ENCODE measurements at places on chromosomes 16 and 17. TPM values are rescaled to one million over a fixed set of nuclear protein-coding genes. Genes with fewer than 3 reads are reported as not detected.

TBC1D26 gene
- total RNA-seq, result 6.0 TPM

NPB gene
- 9.8 TPM for total RNA-seq

TERB1 gene
- total RNA-seq, result 2.1 TPM

OTOP3 gene
- total RNA-seq, result not detected

SBK1 gene
- 8.1 TPM for total RNA-seq

SYNRG gene
- 33.0 TPM for total RNA-seq

GRCh38 chr16:10987361-10988163 is 43.2 kb downstream of the CLEC16A start:
- no peak for DNase-seq

DNA sequence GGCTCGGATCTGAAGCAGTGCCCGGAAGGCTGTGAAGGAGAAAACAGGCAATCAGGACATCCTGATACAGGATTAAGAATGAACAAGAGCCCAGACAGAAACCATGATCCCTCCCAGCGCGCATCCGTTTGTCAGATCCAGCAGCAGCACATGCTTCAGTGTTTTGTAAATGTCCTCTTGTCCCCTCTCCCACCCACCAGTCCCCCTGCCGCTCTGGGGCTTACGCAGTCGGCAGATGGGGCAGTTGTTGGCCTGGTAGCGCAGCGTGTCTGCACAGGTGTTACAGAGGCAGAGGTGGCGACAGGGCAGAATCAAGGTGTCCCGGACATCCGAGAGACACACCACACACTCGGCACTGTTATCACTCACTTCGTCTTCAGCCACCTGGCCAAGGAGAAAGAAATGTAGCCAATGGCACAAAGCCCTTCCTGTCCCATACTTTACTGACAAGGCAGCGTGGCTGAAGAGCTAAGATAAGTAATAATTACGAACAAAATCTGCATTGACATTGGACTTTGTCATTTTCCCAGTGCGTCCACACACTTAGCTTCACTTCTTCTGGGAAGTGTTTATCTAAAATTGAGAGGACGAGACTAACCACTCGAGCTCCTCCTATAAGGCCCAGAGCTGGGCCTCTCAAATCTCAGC is 20.7 kb upstream of the FOXJ1 start:
- DNase-seq, result no peak

DNA sequence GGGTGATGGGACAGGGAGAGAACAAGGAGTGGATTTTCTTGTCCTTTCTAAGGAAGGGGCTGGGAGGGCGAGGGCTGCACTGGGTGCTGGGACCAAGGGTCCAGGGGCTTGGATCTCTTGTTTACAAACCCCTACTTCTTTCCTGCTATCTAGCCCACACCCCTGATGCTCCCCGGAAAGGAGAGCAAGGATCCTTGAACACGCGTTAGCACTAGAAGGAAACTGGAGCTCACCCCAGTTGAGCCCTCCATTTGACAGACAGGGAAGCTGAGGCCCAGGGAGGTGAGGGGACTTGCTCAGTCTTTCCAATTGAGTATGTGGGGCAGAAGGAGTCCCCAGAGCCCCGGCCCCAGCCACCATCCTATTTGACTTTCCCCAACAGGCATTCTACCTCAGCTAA is 4.6 kb upstream of the ITGAE start:
- no peak for DNase-seq

GRCh38 chr16:80457871-80458270 is 82.9 kb upstream of the DYNLRB2 start:
- no peak for DNase-seq

GRCh38 chr17:81519284-81520020 is 6.9 kb upstream of the ACTG1 start:
- peak; percentile 60 for DNase-seq

- no peak for DNase-seq
Measured at GRCh38 chr17:81740395-81740961, 28.4 kb downstream of the SLC25A10 start.

DNA sequence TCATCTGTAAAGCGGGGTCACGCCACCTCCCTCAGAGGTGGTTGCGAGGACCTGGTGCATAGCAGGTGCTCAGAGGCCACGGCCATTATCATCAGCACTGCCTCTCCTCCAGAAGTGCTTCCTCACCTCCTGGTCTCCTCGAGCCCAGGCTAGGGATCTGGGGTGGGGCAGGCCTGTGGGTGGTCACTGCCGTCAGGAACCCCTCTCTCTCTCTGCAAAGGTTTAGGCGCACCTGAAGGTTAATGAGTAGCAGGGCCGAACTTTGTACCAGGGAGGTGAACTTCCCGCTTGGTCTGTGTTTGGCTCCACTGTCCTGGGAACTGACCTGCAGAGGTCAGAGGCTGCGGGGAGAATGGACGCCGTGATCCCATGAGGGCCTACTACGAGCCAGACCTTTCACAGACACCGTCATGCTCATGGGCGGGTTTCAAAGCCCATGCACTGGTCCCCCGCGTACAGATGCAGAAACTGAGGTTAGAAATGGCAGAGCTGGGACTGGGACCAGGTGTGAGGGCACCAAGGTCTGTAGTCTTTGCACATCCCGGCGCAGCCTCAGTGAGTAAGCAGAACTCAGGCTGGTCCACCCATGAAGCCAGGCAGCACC is 13.8 kb downstream of the JUP start:
- no peak for DNase-seq

- no peak for DNase-seq
Measured at GRCh38 chr17:80786470-80786869, 205.2 kb upstream of the CHMP6 start.

DNA sequence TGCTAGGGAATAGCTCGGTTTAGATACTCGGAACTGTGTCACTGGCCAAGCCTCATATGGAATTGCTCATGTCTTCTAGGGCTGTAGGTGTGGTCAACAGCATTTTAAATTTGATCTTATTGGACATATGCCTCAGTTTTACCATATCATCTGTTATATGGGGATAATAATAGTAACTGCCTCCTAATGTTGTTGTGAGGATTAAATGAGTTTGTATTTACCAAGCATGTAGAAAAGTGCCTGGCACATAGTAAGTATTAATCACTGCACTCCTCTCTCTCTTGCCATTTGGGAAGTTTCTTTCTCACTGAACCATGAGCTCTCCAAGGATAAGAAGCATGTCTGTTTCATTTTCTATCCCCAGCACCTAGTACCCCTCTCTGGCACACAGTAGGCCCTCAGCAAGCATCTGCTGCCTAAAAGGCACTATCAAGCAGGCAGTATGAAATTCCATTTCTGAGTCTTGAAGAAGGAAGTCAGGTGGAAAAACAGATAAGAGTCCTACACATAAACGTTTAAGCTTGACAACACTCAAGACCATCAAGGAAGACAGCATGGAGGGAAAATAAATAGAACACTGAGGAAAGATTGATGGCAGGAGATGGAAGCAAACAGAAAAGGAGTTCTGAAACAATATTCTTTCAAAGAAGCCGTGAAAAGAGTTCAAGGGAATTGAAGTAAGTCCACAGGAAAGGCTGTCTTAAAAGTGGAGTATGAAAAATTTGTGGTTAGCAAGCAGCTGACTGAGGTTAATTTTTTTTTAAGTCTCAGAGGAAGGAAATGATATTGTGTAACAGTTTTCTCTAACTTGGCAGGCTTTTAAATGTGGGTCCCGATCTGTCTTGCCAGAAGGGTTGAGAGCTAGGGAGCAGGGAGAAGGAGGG is 2.2 kb upstream of the ATP6V0A1 start:
- no peak for DNase-seq

- DNase-seq, result no peak
Measured at GRCh38 chr17:38572669-38573365, 32.9 kb downstream of the SRCIN1 start.

DNA sequence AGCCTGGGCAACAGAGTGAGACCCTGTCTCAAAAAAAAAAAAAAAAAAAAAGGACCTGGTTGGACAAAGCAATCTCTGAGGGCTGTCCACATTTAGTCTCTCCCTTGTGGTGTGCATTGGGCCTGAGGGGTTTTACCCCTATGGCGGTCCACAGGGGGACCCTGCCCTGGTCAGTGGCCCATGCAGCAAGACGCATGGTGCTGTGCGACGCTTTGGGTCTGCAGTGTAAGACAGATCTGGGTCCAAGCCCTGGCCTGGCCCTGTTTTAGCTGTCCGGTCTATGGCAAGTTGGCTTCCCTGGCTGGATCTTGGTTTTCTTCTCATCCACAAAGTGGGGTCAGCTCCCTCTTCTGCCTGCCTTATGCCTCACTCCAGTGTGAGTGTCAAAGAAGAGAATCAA is 123.2 kb upstream of the NLRP1 start:
- no peak for DNase-seq

GRCh38 chr16:6560306-6561100 is 772.1 kb upstream of the RBFOX1 start:
- DNase-seq, result no peak

- no peak for DNase-seq
Measured at GRCh38 chr16:7294020-7294419, 38.6 kb upstream of the RBFOX1 start.

DNA sequence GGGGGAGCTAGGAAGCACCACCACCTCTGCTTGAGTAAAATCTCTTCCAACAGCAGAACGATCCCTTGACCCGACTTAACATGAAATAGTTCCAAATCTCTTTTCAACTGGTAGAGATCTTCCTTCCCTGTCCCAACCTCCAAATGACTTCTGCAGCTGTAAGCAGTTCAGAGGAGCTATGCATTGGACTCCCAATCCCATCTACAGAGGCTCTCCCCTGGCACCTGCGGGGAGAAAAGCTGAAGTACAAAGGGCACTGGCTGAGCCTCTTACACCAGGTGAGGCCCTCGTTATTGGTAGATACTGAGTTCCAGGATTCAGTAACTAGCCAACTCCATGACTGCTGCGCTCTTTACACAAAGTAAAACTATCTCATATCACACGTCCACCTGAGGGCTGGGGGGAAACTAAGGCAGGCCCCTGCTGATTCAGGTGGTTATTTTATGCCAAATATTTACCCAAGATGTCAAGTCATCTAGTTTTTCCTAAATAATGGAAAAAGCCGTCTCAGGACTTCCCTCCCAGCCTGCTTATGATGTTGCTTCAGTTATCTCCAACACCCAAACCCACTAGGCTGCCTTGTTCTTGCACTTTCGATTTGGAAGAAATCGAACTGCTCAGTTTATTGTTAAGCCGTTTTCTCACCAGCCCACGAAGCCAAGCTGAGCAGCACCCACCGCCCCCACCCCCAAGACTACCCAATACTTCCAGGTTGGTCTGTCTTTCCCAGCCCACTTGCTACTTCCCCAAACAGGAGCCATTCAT is 3.2 kb downstream of the ACTG1 start:
- no peak for DNase-seq

GRCh38 chr16:4618645-4619418 is 4.1 kb upstream of the UBALD1 start:
- DNase-seq, result peak; percentile 56

GRCh38 chr17:81093619-81094508 is 58.9 kb downstream of the BAIAP2 start:
- DNase-seq, result no peak

DNA sequence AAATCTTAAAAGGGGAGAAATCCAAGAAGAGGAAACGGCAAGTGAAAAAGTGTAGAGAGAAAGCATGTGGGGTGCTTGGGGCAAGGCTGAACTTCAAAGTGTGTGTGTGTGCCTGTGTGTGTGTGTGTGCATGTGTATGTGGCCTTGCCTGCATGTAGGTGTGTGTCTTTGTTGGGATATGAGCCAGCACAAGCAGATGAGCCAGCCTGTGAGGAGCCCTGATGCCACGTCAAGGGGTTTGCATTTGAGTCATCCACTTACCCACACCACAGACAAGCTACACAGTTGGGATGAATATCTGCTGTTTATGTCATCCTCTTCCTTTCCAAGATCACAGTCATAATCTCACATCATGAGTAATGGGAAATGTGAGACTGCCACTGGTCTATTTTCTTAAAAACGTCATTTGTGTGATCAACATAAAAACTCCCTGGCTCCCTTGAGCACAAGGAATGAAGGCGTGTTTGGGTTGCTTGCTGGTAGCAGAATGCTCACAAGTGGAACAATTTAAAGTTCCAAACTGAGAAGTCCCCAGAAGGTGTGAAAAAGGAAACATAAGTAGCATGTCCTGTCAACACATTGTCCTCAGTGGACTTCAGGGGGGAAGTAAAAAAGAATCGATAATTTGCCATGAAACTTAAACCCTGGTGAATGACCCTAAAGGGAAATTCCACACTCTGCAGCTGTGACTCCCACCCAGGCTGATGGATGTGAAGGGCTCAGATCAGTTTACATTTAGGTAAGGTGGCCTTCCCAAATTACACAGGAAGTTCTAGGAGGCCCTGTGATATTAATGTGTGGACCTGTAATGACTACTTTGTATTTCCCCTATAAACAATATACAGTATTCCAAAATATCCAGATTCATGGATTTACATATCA is 14.7 kb downstream of the KCTD19 start:
- DNase-seq, result no peak

GRCh38 chr17:55186937-55187770 is 77.6 kb upstream of the HLF start:
- no peak for DNase-seq

- DNase-seq, result peak; percentile 4
Measured at GRCh38 chr17:83161298-83162034, 82.1 kb downstream of the METRNL start.

All from prostate gland (tissue), 2 donors.